ENCODE measurements at places on chromosomes 5 and 9.
A peak's percentile ranks its signal among the peaks of the same experiment; 100 is the strongest.

GRCh38 chr9:5382479-5382878 is 42.8 kb upstream of the RLN1 start:
- DNase-seq = no peak

GRCh38 chr5:170536525-170536924 is 32.7 kb downstream of the KCNIP1 start:
- no peak for DNase-seq

- DNase-seq = no peak
Measured at GRCh38 chr5:164302533-164303235, 797.3 kb downstream of the MAT2B start.

DNA sequence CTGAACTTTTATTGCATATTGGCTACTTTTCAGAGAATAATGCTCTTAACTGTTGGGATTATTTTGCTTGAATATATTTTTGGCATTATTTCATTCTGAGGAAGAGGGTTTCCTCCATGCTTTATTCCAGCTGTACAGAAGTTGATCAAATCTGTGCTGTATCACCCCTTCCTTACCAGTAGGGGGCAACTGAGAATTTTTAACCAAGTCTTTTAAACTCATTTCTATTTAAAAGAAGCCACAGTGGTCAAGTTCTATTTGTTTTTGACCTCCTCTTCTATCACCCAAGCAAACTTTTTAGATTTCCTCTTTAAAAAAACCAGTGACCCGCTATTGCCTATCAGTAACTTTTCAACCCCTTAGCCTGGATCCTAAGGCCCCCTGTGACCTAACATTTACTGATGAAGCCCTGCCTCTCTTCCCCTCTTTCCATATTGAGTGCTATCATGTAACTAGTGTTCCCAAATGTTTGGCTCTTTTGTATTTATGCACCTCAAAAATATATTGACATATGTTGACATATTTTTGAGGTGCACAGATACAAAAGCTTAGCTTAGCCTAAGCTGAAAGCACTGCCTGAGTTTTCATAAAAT is 80.6 kb downstream of the FBXO4 start:
- DNase-seq = no peak

DNA sequence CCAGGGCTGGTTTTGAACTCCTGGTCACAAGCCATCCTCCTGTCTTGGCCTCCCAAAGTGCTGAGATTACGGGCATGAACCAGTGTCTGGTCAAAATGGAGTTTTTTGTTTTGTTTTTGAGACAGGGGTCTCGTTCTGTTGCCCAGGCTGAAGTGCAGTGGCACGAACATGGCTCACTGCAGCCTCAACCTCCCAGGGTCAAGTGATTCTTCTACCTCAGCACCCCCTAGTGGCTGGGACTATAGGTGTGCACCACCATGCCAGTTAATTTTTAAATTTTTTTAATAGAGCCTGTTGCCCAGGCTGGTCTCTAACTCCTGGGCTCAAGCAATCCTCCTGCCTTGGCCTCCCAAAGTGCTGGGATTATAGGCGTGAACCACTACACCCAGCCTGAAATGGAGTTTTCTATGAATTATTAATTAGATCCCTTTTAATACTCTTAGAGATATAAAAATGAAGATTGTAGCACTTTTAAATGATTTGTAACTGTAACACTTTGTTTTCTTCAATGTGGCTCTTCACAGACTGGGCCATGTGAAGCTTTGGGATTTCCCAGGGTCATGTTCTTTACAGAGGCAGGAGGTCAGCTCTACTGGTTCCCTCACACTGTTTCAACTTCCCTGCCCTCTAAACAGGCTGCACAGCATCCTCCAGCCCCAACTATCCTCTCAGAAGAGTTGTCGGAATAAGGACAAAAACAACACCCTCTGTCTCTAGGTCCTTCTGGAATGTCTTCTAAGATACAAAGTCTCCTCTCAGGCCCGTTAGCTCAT is 32.7 kb upstream of the SPARC start:
- DNase-seq = peak; percentile 20

- no peak for DNase-seq
Measured at GRCh38 chr5:160029540-160030139, 20.7 kb downstream of the TTC1 start.

DNA sequence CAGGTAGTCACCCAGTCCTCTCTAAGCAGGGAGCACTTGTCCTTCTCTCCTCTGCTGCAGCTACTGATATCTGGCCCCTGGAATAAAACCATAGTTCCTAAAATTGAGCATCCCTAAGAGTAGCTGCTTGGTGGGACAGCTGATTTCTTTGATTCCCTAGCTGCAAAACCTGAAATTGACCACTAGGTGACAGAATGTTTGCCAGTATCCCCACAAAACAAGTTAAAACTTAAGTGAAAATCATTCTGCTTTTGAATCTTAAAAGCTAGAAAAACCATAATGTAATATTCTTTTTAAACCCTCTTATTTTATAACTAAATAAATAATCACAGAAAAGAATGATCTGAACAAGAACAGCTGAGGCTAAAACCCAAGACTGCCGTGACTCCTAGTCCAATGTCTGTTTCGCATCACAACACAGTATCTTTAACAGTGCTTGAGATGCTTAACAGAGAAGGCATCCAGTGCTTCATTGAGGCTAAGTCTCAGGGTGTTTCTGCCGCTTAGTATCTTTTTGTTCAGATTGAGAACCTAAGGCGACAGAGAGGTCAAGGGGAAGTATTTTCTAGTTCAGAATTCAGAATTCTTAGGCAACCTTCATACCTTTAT is 24.4 kb upstream of the TAL2 start:
- DNase-seq = no peak

- DNase-seq = no peak
Measured at GRCh38 chr5:74314906-74315305, 325.6 kb downstream of the ENC1 start.
